Hindlimb muscle (tissue), 1 donor: ENCODE measurements at places on chromosomes 4 and X. TPM values are rescaled to one million over a fixed set of nuclear protein-coding genes. Genes with fewer than 3 reads are reported as not detected.

SPP1 gene
- 196 TPM for polyA plus RNA-seq

MAGEA8 gene
- 0.10 TPM for polyA plus RNA-seq

SHOX gene
- 3.0 TPM for polyA plus RNA-seq

LAP3 gene
- 46.2 TPM for polyA plus RNA-seq

TEX13B gene
- polyA plus RNA-seq: not detected

SPANXC gene
- not detected for polyA plus RNA-seq

CFI gene
- polyA plus RNA-seq: 7.3 TPM

- no peak for DNase-seq
Observed at GRCh38 chr4:183074288-183074990, 24.6 kb upstream of the WWC2 start.

DNA sequence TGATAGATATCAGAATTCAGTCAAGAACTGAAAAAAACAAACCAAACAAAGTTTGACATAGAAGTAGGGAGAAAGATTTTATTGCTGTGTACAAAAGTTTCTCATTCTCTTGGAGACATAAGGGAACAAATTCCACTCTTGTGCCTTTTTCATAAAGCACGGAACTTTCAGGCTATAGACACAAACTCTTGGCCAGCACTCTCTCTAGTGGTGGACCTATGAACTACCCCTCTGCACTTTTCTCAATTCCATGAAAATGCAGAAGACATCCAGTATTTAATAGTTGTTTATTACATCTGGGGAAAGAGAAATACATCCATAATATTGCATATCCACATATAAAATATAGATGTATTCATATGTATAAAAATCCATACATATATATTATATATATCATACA lies 291.6 kb upstream of the HS3ST1 start:
- no peak for DNase-seq

DNA sequence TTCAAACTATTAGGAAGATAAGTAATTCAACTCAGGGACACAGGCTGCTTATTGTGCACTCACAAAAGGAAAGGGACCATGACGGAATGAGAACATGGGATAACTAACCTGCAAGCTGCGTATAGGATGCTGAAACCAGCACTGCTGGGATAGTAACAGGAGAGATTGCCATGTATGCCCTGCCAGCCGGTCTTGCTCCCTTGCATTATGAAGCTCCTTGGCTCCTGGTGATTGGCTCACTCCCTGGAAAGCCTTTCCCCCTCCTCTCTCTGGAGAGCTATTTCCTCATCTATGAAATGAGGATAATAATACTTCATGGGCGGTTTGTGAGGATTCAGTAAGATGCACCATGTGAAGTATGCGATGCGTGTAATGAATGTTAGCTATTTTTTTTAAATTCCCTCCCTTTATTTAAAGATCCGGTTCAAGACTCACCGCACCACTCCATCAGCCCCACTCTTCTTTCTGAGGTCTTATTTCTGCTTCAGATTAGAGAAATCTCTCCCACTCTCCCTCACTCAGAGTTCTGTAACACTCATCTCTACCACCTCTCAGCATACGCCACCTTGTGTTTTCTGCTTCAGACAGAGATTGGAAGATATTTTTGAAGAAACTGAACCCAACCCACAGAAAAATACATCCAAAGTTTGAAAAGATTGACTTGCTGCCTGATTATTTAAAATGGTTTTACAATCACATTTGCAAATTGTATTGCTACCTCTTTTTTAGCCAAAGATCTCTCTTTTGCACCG lies 18.4 kb downstream of the MSMO1 start:
- DNase-seq: no peak

DNA sequence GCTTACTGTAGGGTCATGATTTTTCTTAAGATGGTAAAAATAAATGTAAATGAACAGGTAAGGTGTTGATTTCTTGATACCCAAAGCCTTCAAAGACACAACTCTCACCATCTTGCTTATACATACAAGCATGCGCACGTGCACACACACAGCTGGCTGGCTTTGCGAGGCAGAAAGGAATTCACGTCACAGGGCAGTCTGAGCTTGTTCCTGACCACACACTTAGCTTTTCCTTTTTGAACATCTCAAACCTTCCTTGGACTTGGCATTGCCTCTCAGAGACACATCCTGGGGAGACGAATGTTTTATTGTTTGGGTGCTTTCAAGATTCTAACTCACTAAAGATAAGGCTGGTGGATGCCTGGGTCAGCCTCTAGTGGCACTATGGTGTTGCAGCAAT lies 175.0 kb downstream of the NHS start:
- no peak for DNase-seq

DNA sequence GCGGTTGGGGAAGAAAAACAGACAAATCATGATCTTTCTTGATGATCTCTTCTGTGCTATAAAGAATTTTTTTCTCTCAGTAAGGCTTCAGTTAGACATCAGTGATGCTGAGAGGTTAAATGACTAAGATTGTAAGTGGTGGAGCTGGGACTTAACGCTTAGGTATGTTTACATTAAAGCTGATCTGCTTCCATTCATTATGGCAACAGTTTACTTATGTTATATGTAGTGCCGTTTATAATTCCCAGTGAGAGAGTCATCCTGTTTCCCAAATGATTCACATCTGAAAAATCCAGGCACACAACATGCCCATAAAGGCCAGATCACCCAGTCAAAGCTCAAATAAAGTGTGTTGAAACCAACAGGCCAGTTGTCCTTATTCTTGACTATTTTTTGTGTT lies 50.1 kb downstream of the CENPVL3 start:
- no peak for DNase-seq
